SK-N-MC (cell line): ENCODE measurements at places on chromosomes 13 and 19.

DNA sequence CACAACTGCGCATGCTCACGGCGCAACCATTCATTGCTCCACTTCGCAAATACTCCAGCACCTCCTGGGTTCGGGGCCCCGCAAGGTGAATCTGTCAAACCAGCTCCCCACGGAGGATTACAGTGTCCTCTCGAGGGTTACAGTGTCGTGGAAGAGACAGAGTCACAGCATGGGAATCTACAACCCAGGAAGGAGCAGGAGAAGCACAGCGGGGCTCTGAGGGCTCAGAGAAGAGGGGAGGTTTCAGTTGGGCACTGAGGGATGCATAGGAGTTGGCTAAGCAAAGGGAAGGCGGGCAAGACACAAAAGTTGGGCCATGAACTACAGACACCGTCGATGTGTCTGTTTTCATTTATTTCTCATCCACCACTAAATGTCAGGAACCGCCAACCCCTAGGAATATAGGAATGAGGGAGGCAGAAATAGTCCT lies 1.0 kb upstream of the GTF2F1 start:
- no peak for DNase-seq

GRCh38 chr13:34152409-34152808 lies 334.5 kb downstream of the RFC3 start:
- no peak for DNase-seq

DNA sequence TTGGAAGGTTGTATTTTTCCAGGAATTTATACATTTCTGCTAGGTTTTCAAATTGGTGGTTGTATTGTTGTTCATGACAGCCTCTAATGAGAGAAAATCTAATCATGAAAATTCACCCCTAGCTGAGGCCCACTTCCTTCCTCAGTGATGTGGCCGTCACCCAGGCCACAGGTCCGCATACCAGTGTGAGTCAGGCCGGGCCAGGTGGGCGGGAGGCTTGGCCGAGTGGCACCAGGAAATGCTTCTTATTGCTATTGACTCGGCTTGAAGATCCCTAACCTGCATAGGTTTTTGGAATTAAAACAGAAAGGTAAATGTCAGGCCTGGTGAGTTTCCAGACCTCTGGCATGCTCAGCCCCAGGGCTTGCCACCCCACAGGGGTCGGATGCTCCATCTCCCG lies 88.7 kb downstream of the SCGB2B2 start:
- DNase-seq: no peak

DNA sequence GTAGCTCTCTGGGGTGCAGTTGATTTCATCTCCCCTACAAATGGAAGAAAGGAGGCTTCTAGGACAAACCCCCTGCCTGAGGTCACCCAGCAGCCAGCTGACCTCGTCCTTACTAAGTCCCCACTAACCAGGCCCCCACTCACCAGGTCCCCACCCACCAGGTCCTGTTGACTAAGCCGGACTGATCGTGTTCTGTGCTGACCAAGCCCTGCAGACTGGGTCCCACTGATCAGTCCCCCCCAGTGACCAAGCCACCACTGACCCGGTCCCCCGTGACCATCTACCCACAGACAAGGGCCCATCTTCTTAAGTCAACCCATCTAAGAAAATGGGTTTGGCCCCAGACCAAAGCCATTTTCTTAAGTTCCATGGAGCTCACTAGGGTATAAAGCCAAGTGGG lies 36.8 kb upstream of the TPM4 start:
- DNase-seq: no peak

- DNase-seq: no peak
Measured at GRCh38 chr13:64529874-64530485, 2700.2 kb downstream of the PCDH9 start.

DNA sequence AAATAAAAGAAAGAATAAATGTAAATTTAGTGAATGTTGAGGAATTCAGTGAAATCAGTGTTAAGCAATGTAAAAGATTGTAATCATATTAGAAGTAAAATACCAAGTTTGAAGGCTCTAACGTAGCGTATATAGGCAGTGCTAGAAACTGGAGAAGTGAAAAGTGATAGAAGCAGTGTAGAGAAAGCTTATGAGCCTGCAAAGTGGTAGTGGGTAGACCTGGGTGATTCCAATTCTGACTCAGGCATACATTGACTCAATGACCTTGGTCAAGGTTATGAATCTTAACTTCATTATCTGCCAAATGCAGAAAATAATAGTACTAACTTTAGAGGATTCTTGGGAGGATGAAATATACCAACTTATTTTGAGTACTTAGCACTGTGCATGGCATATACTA lies 4.1 kb downstream of the SLC10A2 start:
- DNase-seq: no peak

DNA sequence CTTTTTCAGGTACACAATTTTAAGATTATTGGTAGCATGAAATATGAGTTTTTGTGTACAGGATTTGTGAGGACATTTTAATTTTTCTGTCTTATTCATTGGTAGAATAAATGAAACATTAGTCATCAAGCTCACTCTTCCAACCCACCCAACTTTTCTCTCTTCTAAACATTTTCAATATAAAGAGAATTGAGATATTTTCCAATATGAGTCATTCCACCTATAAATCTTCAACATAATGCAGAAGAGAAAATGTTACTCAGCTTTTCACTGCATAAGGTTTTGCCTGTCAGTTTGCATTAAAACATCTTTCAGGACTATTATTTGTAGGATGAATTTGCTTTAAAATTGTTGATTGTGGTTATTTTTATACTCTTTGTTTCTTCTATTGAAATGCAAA lies 330.7 kb downstream of the PCDH20 start:
- no peak for DNase-seq

GRCh38 chr19:43507880-43508279 lies 3.3 kb upstream of the PHLDB3 start:
- DNase-seq: no peak

GRCh38 chr19:55528030-55528803 lies 8.7 kb downstream of the SBK2 start:
- no peak for DNase-seq

GRCh38 chr13:19864024-19864745 lies 736 bp upstream of the ZMYM5 start:
- no peak for DNase-seq

DNA sequence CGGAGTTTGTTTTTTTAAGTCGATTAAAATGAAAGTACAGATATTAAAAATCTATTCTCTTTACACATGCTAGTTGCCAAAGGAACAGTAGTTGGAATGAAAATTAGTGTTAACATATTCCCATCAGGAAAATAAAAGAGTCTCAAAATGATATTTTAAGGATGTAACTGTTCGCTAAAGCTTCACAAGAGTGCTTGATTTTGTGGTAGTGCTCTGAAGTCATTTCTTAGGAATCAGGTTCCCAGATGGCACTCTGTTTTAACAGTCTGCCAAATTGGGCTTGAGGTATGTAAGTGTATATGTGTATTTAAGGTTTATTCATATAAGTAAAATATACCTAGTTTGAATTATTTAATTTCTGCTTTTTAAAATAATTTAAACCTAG lies 128.8 kb downstream of the LMO7 start:
- DNase-seq: no peak

DNA sequence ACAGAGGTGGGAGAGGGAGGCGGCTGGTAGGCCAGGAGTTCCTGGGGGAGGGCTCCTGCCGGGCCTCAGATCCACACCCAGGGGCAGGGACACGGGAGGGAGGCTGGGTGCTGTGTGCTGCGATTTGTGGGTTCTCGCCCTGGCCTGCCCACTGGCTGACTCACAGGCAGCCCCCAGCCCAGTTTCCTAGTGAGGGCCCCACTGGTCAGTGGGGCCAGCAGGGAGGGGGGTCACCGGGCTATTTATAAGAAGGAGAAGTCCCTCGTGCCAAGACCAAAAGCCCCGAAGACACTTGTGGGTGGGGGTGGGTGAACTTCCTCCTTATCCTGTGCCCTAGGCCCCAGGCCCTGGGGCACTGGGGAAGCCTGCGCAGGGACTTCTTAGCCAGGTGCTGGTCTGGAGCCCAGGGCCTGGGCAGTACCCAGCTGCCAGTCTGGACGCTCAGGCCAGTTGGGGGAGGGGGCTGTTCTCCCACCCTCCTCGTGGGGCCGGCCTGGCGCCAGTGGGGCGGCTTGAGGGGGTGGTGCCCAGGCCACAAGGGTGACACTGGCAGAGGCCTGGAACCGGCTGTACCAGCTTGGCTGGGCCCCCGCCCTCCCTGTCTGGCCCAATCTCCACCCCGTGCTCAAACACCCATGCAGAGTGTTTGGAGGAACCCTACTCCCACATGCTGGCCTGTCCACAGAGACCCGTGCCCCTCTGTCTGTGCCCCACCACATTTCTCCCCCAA lies 5.0 kb upstream of the JUNB start:
- DNase-seq: no peak

GRCh38 chr19:37303591-37304171 lies 67.2 kb upstream of the ZNF527 start:
- no peak for DNase-seq

- no peak for DNase-seq
Measured at GRCh38 chr19:51479531-51480331, 1.4 kb downstream of the CEACAM18 start.
